ENCODE measurements at places on chromosomes 3 and 15. TPM values are rescaled to one million over a fixed set of nuclear protein-coding genes. Genes with fewer than 3 reads are reported as not detected.

COL7A1 gene
- polyA plus RNA-seq: 18.4 TPM

TXNRD3 gene
- polyA plus RNA-seq: 11.1 TPM

NCEH1 gene
- polyA plus RNA-seq: 15.8 TPM

GOLGA8M gene
- polyA plus RNA-seq: 1.4 TPM

KCNH8 gene
- polyA plus RNA-seq: 0.17 TPM

DNA sequence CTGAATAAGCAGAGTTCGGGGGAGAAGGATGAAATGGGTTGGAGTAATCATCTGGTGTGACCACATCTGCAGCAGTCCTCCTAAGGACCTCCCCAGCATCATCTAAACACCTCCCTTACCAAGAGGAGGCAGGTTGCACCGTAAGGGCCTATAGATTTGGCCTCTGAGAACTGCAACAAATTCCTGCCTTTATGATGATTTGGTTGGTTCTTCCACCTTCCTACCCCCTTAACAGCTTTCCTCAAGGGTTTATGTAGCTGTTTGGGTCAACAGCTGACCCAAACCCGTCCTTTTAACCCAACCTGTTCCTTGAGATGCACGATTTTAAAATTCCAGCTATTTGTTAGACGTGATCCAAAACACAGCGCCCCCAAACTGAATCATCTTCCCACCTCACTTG lies 58.2 kb downstream of the AAGAB start:
- no peak for DNase-seq
- H3K27ac ChIP-seq: no peak overlapping the region
- no peak overlapping the region for H3K4me3 ChIP-seq
- no peaks in the 10 kb centered on the region for H3K36me3 ChIP-seq

DNA sequence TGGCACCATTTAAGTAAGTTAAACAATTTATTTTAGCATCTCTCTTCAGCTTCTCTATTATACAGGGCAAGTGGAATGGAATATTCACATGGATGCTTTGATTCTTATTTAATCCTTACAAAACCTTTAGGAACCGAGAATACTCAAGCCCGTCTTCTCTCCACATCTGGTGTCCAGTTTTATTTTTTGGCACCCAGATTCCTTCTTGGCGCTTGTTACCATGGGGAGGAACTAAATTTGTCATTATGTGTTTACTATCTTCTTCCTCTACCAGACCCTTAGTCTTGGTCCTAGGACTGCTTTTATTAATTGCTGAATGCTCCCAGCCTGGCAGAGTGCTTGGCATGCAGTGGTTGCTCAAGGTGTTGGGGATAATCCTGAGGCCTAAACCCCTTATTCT lies 138.8 kb downstream of the CACNA2D3 start:
- H3K4me1 ChIP-seq: no peaks in the 10 kb centered on the region
- DNase-seq: no peak
- H3K27ac ChIP-seq: no peak overlapping the region
- no peaks in the 10 kb centered on the region for H3K27me3 ChIP-seq

DNA sequence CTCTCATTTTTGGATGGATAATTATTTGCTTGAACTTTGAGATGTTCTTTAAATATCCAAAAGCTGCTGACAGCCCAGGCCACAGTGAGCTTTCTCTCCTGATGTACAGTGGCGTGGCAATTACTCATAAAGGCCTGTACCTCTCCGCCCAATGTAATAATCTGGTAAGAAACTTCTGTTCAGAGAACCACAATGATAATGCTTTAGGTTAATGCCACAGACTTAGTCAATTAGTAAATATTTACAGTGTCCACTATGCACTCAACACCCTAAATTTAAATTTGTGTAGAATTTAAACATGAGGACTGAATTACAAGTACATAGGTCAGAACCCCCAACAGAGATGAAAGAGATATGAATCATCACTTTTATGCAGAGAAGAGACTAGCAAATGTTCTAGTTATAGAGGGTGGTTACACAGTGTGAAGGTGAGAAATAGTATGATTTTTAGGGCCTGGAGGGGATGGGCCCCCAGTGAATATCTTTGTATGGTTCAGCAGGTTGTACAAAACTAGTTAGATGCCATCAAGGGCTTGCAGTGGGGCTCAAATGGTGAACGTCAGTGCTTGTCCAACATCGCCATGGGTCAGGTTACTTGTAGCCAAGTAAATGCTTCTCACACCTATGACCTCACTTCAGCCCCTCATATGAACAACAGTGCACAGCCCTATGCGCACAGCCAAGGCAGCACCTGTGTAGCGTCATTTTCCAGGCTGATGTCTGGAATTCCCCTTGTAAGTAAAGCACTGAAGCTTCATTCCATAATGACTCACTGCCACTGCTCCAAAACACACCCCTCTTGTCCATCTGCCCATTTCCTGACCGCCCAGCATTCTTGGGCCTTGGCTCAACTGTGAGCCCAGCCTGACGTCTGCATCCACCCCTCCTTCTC lies 13.3 kb downstream of the ABHD2 start:
- peak; percentile 78 for DNase-seq
- no peak overlapping the region for H3K27ac ChIP-seq
- H3K36me3 ChIP-seq: no peaks in the 10 kb centered on the region
- peaks cover 36% of the 10 kb centered on the region for H3K4me1 ChIP-seq

DNA sequence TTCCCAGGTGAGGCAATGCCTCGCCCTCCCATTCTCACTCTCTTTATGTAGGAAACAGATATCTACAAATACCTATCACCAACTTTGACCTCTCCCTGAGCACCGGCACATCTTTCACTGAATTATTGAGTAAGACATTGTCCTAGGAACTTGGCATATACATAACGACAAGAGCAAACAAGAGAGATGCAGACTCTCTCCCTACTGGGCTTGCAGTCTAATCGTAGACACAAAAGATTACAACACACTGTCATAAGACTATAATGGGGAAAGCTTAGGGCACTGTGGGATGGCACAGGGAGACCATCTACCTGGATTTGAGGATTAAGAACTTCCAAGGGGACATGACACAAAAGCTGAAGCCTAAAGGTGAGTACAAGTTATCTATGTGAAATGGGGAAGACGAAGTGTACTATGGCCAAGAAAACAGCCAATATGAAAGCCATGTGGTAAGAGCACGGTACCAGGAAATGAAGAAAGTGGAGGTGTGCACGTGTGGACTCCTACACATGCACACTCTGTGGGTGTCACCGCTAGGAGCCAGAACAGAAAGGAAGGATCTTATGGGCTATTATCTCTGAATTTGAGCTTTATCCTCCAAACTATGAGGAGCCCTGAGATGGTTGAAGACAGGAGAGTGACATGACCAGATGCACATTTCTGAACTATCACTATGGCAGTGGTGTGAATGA lies 218.8 kb upstream of the STRIT1 start:
- no peaks in the 10 kb centered on the region for H3K4me1 ChIP-seq
- H3K36me3 ChIP-seq: no peaks in the 10 kb centered on the region
- no peaks in the 10 kb centered on the region for H3K27me3 ChIP-seq
- no peak overlapping the region for H3K4me3 ChIP-seq
- no peak overlapping the region for H3K27ac ChIP-seq
- DNase-seq: no peak

DNA sequence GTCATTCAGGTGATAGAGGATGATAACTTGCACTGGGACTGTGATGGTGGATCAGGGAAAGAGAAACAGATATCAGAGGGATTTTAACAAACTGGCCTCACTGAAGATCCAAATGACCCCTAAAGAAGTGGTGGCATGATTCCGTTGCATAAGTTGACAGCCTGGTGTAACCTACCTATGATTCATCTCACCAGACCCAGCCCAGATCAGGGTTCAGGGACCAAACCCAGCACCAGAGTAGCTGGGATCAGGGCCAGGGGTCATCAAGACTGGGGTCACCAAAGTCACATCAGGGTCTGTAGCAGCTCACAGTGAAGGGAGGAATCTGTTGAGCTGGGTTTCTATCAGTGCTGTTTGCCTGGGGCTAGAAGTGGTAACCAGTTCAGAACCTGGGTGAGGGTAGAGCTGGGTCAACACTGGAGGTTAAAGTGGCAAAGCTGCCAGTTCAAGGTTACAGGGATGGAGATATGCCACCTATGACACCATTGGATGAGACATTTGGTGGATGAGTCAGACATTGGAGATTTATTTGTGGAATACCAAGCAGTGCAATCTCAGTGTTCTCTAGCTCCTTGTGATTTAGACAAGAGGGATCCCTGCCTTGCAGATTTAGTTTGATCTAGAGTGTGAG lies 35.9 kb downstream of the CASR start:
- no peak overlapping the region for H3K4me3 ChIP-seq
- no peak for DNase-seq
- H3K36me3 ChIP-seq: no peaks in the 10 kb centered on the region
- H3K27me3 ChIP-seq: no peaks in the 10 kb centered on the region
- H3K4me1 ChIP-seq: no peaks in the 10 kb centered on the region

DNA sequence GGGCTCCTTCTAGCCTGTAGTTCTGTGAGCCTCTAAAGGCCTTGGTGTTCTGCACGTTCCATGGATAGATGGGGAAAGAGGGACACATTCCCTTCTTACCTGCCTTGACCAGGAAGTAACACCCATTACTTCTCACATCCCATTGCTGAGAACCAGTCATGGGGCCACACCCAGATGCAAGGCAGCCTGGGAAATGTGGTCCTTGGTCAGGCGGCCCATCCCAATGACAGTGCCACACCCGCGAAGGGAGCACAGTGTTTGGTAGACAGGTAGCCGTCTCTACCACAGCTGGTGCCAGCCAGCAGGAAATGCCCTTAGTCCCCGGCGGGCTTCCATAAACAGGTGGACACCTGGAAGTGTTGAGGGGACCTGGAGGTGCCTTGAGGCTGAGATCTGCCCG lies 23.2 kb upstream of the LCTL start:
- no peaks in the 10 kb centered on the region for H3K4me1 ChIP-seq
- no peak for DNase-seq
- no peaks in the 10 kb centered on the region for H3K36me3 ChIP-seq
- H3K27me3 ChIP-seq: no peaks in the 10 kb centered on the region
- no peak overlapping the region for H3K4me3 ChIP-seq

DNA sequence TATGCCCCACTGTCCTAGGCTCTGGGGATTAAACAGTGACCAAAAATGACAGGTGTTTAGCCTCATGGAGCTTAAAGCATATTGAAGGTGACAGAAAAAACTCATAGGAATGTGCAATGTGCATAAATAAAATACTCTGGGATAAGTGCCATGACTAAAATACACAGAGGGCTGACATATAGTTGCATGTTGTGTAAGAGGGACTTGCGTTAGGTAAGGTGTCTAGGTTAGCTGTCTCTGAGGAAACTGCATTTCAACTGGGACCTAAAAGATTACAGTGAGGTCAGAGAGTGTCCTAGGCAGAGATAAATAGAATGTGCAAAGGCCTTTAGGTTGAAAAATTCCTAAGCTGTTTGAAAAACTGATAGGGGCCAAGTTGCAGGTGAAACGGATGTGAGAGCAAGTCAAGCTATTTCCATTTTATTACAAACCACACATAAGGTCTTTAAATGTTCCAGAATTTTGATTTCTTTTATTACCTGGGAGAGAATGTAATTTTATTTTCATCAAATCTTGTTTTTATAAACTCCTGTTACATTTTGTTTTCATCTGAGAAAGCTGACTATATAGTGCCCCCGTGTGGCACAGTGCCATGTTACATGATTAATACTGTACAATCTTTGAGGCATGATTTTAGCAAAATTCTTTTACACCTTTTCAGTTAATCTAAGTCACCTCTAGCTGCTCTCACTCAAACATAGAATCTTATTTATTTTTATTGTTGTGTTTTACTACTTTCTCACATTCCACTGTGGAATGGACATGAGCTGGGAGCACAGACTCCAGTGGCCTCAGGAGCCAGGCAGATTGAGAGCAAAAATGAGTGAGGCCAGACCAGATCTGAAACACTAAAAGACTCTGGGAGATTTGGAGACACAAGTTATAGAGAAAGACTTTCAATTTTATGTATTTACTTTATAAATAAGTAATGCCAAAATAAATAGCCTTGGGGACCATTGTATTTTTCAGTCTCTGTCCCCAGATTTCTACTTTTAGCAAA lies 259.6 kb upstream of the ZNF717 start:
- no peak for DNase-seq
- no peaks in the 10 kb centered on the region for H3K36me3 ChIP-seq
- H3K27ac ChIP-seq: no peak overlapping the region
- no peaks in the 10 kb centered on the region for H3K27me3 ChIP-seq
- H3K4me3 ChIP-seq: no peak overlapping the region

DNA sequence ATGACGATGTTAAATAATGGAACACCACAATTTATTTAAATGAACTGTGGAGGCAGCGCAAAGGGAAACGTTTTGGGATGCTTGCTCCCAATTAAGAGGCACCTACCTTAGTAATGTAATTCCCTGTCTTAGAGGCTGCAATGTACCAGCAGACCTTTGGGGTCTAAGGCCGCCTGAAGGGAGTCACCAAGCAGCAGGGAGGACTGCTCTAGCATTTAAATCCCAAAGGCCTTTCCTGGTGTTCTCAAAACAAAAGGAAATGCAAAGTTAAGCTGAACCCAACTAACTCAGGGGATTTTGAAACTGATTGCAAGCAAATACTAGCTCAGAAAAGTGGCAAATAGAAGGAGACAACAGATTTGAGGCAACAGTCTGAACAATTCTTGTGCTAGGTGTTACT lies 510.8 kb downstream of the GABRG3 start:
- H3K36me3 ChIP-seq: no peaks in the 10 kb centered on the region
- no peaks in the 10 kb centered on the region for H3K27me3 ChIP-seq

DNA sequence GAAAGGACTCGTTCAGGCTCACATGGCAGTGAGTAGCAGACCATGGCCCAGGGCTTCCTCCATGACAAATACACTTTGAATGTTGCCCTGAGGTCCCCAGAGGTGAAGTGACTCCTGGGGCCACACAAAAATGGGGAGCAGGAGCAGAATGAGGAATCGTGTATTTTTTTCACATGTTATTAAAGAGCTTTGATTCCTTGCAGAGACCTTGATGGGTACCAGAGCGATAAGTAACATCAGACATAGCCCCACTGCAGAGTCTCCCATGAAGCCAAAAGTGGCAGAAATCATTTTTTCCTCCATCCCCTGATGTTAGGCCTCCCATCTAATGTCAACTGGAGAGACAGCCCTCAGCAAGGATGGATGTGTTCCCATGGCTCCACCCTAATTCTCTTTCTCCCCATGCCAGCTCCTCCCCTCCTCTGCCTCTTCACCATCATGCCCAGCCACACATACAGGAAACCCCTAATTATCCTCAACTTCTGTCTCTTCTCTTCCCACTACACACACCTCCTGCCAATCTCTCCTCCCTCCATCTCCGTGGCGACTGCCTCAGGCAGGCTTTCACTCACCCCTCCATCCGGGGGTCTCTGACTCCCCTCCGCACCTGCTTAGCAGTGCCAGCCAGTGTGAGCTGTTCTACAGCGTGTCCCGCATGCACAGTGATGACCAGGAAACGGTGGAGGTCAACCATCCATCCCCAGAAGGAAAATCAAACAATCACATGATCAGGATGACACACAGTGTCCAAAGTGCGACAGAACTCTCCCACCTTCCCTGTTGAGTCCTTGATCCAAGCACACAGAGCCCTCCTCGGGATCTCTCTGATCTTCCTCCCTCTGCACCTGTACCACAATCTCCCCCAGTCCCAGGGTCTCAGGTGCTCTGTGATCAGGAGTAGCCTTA lies 7.1 kb upstream of the SSUH2 start:
- H3K4me3 ChIP-seq: no peak overlapping the region
- H3K36me3 ChIP-seq: no peaks in the 10 kb centered on the region
- DNase-seq: no peak

- H3K27ac ChIP-seq: no peak overlapping the region
- H3K4me3 ChIP-seq: no peak overlapping the region
- H3K4me1 ChIP-seq: peaks cover 6% of the 10 kb centered on the region
- no peaks in the 10 kb centered on the region for H3K36me3 ChIP-seq
- H3K27me3 ChIP-seq: no peaks in the 10 kb centered on the region
These were observed 10.8 kb downstream of the ZNF774 start for GRCh38 chr15:90362936-90363212.

Data from ovary (tissue), 10 donors.